ENCODE measurements at places on chromosomes 6 and 20.

- no peak for DNase-seq
Observed at GRCh38 chr6:148743476-148743875, 3.4 kb upstream of the UST start.

GRCh38 chr6:157569543-157569942 is 188.6 kb downstream of the ZDHHC14 start:
- DNase-seq = no peak

DNA sequence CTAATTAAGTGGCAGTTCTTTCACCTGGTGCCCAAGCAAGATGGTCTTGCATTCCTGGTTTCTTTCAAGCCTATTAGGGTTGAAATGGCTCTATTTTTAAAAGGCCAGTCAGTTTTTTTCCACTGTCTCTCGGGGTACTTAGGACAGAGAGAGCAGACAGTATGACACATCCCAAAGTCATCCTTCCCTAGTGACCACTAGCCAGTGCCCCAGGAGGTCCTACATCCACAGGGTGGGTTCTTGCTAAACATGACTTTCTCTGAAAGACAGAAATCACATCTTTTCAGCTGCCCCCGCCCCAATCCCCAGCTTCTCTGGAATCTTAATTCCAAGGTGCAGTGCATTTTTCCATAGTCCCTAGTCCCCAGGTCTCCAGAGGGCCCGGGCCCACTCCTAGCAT is 192.4 kb downstream of the SLC24A3 start:
- DNase-seq = no peak

DNA sequence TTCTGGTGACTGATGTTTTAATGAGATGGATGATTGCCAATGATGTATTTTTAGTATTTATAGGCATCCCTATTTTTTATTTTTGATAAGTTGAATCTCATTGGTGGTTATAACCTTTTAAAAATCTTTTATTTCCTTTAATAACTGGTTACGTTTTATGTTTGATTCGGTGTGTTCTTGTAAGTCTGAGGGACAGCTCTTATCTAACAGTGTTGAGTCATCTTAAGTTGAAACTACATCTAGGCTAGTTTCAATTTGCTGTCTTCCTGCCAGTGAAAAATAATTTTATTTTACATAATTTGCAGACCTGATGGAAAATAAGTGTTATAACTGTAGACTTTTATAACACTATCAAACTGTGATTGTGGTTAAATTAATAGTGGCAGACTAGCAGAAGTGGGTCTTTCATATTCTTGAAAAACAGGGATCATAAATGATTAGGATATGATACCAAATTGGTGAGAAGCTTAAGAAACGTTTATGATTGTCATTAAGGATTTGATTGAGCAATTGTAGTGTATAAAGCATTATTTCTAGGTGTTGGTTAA is 4.6 kb downstream of the AFDN start:
- no peak for DNase-seq

GRCh38 chr20:58482416-58482815 is 32.8 kb downstream of the APCDD1L start:
- peak; percentile 7 for DNase-seq

GRCh38 chr6:108193131-108193530 is 27.3 kb downstream of the NR2E1 start:
- DNase-seq = no peak

DNA sequence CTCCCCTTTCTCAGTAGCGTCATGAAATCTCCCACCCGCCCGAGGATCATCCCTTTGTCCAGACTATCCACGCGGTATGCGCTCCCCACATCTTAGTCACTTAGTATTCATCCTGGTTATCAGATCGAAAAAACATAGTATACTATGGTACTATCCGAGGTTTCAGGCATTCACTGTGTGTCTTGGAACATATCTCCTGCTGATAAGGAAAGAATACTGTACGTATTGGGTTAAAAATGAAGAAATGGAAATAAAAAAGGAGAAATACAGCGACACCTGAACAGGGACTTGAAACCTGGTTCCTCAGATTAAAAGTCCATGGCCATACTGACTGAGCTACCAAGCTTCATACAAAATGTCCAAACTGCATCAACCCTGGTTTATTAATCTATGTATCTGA is 14.0 kb downstream of the HMGN4 start:
- no peak for DNase-seq

DNA sequence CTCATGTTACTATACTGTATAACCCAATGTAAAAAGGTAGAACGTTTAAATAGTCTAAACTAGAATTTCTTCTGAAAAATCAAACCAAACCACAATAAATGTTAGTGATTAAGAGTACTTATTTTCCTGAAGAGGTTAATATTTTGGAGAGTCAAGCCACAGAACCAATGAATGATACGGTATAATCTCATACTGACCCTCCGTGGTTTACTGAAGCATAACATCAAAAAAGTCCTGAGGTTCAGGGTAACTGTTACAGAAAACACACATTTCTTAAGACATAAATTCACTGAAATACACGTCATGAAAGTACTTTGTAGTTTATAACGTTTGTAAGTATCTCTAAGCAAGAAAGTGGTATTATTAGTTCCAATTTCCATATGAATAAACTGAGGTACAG is 28.9 kb downstream of the ESF1 start:
- DNase-seq = no peak

DNA sequence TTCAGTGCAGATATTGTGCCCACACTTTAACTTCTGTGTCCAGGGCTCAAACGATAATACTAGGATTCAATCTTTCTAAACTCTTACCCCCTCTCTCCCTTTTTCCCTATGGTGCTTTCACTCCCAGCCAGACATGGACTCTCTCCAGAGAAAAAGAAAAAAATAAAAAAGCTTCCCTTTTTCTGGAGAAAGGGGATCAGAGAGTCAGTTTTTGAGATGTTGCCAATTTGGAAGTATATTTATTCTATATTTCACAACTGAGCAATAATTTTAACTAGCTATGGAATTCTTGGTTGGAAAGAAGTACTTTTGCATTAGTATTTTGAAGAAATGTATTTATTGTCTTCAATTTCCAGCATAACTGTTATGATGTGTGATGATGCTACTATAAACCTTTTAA is 72.2 kb upstream of the ZFP64 start:
- DNase-seq = no peak

DNA sequence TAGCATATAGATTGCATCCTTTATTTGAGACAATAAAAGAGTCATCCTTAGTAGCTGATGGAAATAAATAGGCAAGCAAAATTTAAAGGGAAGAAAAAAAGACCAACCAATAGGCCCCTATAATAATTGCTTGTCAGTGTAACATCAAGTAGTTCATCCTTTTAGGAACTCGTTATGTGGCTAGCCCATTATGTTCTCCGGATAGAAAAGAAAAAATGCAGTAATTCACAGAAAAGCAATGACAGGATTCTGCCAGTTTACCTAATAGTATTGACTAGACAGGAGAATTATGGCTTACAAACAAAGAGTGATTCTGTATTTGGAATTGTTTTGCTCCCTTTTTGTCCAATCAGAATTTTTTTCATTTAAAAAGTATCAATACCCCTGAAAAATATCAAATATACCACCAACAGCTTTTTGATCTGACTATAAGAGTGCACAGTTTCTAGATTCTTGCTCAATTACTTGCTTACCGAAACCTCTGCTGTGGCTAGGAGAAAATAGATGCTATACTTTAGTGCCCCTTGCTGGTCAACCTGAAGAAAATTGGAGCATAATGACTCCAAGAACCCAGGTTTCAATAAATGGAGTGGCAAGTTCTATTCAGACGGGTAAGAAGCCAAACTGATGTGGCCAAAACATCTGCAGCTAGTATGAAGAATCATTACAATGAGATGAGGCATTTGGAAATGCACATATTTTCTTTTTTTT is 91.5 kb upstream of the SASH1 start:
- no peak for DNase-seq

GRCh38 chr20:32320305-32320704 is 37.8 kb upstream of the ASXL1 start:
- no peak for DNase-seq

GRCh38 chr6:35725721-35726438 is 11.0 kb upstream of the ARMC12 start:
- DNase-seq = no peak

GRCh38 chr6:14921170-14921569 is 324.7 kb upstream of the JARID2 start:
- no peak for DNase-seq

DNA sequence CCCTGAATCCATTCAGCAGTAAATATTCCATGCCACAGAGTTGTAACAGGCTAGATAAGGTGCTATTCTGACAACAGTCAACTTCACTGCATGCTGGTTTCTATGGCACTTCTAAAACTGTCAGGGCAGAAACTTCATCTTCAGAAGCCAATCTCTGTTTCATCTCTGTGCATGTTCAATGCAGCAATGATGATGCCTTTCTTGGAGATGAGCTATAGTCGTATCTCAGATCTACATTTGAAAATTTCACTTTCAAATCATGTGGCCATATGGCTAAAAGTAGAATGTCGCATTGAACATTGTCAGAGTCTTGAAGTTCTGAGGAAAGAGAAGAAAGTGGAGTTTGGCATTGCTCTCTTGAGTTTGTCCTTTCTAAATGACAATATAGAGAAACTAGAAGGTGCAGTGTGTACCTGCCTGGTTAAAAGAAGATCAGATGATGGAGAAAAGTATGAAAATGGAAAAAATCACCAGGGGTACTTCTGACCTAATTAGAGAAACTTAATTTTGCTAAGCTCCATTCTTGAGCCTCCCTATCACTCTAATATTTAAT is 49.0 kb upstream of the VSTM2L start:
- no peak for DNase-seq

GRCh38 chr6:28719275-28719940 is 193.7 kb downstream of the GPX5 start:
- DNase-seq = no peak

- no peak for DNase-seq
Observed at GRCh38 chr6:169490246-169490641, 211.6 kb downstream of the WDR27 start.

DNA sequence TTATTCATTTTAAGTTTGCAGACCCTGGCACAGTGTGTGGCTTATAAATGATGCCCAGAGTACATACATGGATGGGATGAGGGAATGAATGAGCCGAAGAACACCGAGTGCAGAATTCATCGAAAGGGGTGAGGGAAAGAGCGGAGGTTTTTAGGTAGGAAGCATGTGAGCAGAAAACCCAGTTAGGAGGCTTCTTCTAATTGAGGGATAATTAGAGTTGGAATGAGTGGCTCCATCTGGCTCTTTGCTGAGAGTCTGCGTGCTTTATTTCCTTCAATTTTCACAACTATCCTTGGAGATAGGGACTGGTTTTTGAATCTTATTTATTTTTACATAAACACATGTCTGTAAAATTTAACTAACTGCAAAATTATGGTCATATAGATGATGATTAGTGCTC is 150.7 kb downstream of the DOK5 start:
- DNase-seq = no peak

- DNase-seq = no peak
Observed at GRCh38 chr6:36109092-36109491, 21.2 kb upstream of the MAPK13 start.

DNA sequence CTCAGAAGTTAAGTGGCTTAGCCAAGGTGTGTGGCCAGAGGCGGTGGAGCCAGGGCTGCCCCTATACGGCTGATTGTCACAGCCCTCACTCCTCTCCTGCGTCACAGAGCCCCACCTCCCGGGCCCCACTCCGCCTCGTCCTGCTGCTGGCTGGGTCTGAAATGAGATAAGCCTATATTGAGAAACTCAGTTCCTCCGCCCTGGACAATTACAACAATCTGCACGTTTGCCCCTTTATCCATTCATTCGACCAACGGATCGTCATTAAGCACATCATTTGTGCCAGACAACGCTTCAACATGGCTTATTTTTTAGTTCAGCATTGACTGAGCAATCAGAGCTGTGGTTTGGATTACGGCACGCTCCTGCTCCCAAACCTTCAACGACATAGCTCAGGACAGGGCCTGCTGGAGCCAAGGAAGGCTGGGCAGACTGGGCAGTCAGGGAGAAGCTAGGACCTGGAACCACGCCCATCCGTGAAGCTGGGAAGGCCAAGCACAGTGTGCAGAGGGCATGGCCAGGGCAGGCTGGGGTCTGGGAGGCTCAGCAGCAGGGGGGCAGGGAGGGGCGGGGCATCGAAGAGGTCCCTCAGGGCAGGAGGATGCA is 16.6 kb upstream of the EZR start:
- DNase-seq = no peak

DNA sequence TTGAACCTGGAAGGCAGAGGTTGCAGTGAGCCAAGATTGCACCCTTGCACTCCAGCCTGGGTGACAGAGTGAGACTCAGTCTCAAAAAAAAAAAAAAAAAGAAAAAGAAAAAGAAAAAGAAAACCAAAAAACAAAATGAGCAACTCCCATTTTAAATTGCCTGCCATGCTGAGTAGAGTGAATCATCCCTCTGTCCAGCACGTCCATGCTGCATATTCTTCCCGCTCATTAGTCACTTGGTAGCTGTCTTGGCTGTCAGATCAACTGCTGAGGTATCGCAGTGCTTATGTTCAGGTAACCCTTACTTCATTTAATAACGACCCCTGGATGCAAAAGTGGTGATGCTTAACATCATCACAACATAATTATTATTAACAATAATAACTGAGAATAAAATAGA is 72.6 kb upstream of the RNF24 start:
- no peak for DNase-seq

- DNase-seq = no peak
Observed at GRCh38 chr6:160085226-160085625, 36.4 kb upstream of the SLC22A1 start.

DNA sequence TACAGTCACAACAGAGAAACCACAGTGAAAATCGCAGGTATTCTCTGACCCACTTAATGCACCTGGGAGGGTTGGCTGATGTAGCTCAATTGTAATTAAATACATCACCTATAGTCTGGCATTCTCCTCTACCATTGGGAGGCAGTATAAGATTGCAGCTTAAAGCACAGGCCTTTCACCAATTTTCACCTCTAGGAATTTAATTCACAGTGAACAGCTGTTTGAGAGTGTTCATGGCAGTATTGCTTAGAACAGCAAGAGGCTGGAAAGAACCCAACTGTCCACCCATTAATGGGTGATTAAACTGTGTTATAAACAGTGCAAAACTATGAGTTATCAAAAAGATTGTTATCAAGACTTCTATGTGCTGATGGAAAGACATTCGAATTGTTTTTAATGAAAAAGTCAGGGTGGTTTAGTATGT is 2.0 kb downstream of the EDEM2 start:
- no peak for DNase-seq

- DNase-seq = peak; percentile 46
Observed at GRCh38 chr6:166775180-166775922, 148.3 kb upstream of the RPS6KA2 start.

GRCh38 chr20:59443550-59443949 is 143.1 kb downstream of the EDN3 start:
- DNase-seq = no peak

GRCh38 chr20:62924442-62925075 is 1.7 kb downstream of the DIDO1 start:
- DNase-seq = no peak

- no peak for DNase-seq
Observed at GRCh38 chr6:154792761-154793160, 59.5 kb downstream of the SCAF8 start.
